ENCODE measurements at places on chromosomes 1 and 21. TPM values are rescaled to one million over a fixed set of nuclear protein-coding genes. Genes with fewer than 3 reads are reported as not detected.

Gene GJA8
- not detected for polyA plus RNA-seq

Gene CNIH3
- 5.7 TPM for polyA plus RNA-seq

Gene TFF1
- polyA plus RNA-seq, result not detected

Gene VHLL
- not detected for polyA plus RNA-seq

Gene CACNA1S
- polyA plus RNA-seq, result not detected
